ENCODE measurements at places on chromosomes 7 and 10.

- DNase-seq = no peak
Observed at GRCh38 chr7:37391791-37392672, 56.6 kb downstream of the ELMO1 start.

DNA sequence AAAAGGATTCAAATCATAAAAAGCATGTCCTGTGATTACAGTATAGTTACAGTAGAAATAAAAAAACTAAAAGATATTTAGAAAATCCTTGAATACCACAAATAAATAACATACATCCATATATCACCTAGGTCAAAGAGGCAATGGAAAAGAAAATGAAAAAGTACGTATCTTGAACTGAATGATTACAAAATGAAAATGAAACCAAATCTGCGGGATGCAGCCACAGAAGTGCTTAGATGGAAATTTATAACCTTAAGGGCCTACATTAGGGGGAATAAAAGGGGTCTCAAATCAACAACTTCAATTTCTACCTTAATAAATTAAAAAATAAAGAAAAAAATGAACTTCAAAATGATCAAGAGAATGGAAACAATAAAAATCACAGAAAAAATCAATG is 879.0 kb upstream of the CELF2 start:
- no peak for DNase-seq

- DNase-seq = peak; percentile 77
Observed at GRCh38 chr7:101163279-101164070, 1.9 kb downstream of the VGF start.

DNA sequence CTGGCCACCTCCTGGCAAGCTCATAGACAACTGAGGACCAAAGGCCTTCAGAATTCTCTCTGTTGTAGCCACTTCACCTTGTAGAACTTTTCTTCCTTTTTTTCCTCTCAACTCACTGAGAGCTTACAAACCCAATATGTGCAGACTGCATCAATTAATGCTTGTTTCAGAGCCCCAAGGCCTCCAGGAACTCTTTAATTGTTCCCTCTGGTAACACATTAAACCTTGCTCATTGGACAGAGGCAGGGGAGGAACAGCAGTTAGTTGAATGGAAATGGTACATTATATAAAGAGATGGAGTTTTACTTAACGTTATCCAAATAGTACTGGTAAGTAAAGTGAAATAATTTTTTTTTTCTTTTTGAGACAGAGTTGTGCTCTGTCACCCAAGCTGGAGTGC is 25.2 kb downstream of the STMP1 start:
- DNase-seq = no peak

DNA sequence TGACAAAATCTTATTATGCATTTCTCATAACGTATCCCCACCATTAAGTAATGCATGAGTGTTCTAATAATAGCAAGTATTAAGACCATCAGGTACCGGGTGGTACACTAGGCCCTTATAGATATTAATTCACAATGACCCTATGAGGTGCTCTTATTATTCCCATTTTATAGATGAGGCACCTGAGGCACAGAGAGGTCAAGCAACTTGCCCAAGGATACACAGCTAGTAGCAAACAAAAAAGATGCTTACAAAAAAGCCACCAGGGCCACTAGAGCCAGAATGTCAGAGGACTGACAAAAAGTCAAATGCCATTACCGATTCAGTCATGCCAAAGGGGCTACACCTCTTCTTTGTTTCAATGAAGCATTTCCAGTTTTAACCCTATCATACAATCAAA is 5.9 kb downstream of the RSU1 start:
- no peak for DNase-seq

DNA sequence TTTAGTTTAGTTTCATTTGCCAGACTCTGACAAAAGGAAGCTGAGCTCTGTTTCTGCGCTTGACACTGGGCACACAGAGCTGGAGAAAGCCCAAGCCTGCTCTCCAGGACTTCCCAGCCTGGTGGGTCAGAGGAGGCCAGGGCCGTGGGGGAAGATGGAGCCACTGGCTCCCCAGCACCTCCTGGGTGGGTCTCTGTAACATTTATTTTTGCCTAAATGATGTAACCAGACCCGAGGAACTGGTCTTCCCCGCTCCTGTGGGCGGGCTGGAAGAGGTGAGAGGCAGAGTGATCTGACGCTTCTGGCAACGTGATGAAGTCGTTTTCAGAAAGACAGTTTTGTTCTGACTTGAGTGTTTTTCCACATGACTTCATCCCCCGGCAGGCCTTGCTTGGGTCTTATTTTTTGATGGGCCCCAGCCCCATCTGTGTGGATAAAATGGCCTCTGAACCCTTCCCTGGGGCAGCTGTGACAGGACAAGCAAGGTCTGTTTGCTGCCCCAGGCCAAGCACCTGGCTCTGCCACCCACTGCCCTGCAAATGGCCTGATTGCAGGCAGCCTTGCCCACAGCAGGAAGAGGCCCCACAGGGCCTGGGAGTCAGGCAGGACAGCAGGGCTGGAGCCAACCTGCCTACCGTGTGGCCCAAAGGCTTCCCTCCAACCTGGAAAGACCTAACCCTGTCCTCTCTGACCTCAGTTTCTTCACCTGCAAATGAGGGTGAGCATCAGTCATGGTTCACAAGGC is 304.9 kb upstream of the ZMIZ1 start:
- DNase-seq = no peak

- no peak for DNase-seq
Observed at GRCh38 chr10:73850211-73850610, 24.1 kb downstream of the CAMK2G start.

DNA sequence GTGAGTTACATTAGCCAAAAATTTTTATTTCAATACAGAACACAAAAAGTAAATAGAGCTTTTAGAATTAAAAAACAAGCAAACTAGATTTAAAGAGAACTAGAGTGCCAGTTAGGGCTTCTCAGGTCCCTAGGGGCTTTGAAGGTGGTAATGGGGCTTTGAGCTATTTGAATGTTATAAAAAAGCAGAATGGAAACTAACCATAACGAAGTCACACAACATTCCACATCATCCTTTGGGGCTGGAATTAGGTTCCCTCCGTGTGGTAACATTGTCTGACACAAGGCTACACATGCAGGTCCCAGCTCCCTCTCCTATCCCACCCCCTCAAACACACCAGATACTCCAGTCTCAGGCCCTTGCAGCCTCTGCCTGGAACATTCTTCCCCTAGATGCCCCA is 15.3 kb downstream of the JAZF1 start:
- DNase-seq = no peak

GRCh38 chr7:19853261-19853832 is 79.9 kb upstream of the TMEM196 start:
- no peak for DNase-seq

GRCh38 chr10:34489411-34489810 is 325.7 kb downstream of the PARD3 start:
- DNase-seq = no peak

- no peak for DNase-seq
Observed at GRCh38 chr10:88551246-88551645, 31.9 kb downstream of the RNLS start.

DNA sequence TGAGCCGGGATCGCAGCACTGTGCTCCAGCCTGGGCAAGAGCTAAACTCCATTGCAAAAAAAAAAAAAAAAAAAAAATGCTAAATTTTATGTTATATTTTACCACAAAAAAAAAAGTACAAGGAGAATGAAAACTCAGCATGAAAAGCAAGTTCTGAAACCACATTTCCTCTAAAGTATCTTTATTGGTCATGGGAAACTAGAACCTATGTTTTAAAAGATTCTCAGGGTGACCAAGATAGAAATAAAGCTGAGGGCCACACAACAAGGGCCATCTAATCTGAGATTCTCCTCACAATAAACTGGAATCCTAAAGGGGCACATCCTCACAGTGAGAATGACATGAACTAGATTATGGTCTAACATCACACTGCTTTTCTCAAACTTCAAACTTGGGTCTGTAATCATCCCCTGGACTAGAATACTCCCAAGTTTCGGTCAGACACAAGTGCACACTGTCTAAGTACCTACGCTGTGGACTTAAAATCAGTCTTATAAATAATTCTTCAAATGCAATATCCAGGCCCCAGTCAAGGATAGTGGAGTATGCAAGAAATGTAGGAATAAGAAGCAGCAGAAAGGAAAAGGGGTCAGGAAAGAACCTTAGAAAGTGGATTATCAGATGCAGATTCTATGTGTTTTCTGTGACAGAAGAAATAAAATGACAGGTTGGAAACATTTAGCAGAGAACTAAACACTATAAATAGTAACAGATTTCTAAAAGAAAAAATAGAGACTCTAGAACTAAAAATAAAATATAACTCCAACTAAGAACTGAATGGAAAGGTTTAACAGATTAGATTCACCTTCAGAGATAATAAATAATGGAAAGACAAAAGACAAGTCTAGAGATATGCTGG is 49.9 kb downstream of the COA1 start:
- DNase-seq = no peak

DNA sequence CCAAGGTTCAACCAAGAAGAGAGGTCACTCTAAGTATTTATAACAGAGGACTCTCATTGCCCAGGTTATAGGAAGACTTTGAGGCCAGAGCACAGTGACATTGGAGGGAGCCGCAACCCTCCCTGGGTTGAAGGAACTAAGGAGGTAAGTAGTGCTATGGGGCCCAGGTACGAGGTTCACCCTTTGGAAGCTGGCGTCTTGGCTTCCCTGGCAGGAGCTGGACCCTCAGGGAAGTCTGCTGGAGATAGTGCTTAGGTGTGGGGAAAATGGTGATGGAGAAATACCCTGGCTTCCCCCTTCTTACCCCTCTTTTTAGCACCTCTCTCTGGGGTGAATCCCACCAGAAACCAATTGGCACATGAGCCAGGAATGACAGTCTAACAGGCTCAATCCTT is 317.9 kb upstream of the ZNF32 start:
- no peak for DNase-seq

- no peak for DNase-seq
Observed at GRCh38 chr7:158995514-158995913, 139.2 kb downstream of the DYNC2I1 start.

DNA sequence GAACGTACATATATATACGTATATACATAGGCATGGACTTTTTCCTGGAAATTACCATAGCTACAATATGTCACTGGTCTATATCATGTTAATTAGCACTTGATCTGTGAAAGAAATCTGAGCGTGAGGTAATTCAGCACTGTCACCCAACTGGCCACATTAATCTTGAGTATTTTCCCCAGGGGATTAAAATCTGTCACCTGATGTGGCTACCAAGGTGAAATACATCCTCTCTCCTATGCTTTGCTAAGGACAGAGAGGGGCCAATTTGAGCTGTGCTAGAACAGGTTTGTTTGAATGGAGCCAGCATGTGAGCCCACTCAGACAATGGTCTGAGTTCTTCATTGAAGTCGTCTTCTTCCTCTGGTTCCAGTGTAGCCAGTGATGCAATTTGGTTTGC is 33.3 kb downstream of the CYCS start:
- no peak for DNase-seq

DNA sequence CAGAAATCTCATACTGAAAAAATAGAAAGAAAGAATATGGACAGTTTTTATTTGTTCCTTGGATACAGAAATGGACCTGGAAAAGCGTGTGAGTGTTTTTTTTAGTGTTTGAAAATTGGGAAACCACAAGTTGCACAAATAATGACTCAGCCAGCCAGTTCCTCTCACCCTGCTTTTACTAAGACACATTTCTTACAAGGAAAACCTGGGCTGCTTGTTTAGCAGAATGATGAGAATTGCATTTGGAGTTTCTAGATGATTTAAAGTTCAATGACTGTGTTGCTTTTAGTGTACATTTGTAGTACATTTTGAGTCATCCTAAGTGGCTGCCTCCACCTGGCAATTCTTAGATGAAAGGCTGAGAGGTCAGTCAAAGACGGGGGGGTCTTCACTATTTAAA is 218.7 kb downstream of the ABCA13 start:
- DNase-seq = no peak

GRCh38 chr10:586716-587115 is 102.8 kb downstream of the DIP2C start:
- no peak for DNase-seq

- DNase-seq = no peak
Observed at GRCh38 chr10:74047871-74048270, 50.0 kb downstream of the VCL start.

- DNase-seq = no peak
Observed at GRCh38 chr10:89364531-89364930, 13.3 kb upstream of the IFIT1B start.

DNA sequence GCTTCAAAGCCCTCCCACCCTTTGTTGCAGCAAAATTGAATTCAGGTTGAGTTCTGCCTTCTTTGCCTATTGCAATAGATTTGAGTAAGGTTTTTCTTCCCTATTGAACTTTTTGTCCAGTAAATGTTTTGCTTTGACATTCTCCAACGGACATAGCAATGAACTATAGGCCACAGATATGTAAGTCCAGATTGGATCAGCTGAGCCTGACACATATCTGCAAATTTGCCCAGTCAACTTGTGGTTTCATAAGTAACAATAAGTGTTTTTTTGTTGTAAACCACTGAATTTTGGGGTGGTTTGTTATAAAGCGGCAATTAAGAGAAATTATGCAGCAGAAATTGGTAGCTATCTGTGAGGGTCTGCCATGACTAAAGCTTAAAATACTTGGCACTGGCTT is 332.1 kb upstream of the SORCS1 start:
- no peak for DNase-seq

DNA sequence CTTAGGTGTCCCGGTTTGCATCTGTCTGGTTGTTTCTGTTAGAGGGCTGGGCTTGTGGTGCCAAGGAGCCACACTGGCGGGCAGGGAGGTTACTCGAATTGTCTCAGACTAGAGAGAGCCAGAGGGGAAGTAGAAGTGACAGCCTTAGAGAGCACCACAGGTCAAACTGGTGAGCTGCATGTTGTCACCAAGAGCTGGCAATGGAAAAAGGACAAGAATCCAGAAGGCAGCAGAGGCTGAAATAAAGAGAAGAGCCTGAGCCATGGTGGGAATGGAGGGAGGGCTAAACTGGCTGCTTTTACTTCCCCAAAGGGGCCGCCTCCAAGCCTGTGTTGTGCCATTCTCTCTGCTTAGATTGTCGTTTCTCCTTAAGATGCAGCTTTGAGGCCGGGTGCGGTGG is 31.1 kb upstream of the RHBDD2 start:
- DNase-seq = no peak

- no peak for DNase-seq
Observed at GRCh38 chr7:77328669-77329068, 87.5 kb downstream of the GSAP start.

DNA sequence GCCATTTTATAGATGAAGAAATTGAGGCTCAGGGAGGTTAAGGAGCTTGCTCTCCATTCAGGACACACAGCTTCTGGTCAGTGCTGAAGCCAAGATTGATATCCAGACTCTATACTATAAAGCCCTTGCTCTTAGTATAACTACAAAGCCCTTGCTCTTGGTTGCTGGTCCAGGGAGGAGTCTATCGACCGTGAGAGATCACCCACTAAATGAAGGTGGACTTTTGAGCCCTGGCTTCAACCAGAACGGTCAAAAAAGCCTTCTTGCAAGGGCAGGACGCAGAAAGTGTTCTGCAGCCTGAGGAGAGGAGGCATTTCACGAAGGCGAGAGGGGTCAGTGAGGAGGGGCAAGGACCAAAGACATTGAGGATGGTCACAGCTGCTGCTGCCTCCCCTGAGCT is 176.3 kb downstream of the CYP26A1 start:
- no peak for DNase-seq
